ENCODE measurements at places on chromosomes 5 and 9.

DNA sequence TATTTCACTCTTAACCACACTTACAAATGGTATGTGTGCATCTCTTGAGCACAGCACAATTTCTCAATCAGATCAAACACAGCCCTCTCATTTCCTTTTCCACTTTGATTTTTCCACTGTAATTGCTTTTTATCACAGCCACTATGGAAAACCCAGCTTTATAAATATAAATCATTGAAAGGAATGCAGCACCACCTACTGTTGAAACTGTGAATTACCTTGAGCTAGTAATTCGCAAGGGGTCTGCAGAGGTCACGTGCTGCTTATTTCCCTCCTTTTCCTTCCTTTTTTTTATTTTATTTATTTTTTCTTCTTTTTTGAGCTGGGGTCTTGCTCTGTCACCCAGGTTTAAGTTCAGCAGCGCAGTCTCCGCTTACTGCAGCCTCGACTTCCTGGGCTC, 76.9 kb downstream of the CDH6 start:
- no peak for DNase-seq

GRCh38 chr5:41878173-41878572, 7.9 kb upstream of the OXCT1 start:
- no peak for DNase-seq

- DNase-seq = no peak
Measured at GRCh38 chr9:88242879-88243278, 104.6 kb upstream of the SPATA31C2 start.

- no peak for DNase-seq
Measured at GRCh38 chr5:127757576-127757975, 54.4 kb downstream of the CCDC192 start.

- no peak for DNase-seq
Measured at GRCh38 chr9:129472651-129473102, 148.2 kb downstream of the C9orf50 start.

- no peak for DNase-seq
Measured at GRCh38 chr5:175692996-175693710, 35.3 kb downstream of the HRH2 start.
